ENCODE measurements at places on chromosomes 5 and 9.

- DNase-seq, result no peak
Observed at GRCh38 chr9:138011951-138012500, 134.4 kb downstream of the CACNA1B start.

GRCh38 chr9:33354651-33355211, 47.6 kb downstream of the AQP7 start:
- no peak for DNase-seq

DNA sequence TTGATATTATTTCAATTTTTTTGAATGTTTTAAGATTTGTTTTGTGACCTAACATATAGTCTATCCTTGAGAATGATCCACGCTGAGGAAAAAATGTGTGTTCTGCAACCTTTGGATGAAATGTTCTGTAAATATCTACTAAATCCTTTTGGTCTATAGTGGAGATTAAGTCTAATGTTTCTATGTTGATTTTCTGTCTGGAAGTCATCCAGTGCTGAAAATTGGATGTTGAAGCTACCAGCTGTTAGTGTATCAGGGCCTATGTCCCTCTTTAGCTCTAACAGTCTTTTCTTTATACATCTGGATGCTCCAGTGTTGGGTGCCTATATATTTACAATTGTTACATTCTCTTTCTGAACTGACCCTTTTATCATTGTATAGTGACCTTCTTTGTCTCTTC, 422.3 kb downstream of the TMEM232 start:
- DNase-seq, result no peak

DNA sequence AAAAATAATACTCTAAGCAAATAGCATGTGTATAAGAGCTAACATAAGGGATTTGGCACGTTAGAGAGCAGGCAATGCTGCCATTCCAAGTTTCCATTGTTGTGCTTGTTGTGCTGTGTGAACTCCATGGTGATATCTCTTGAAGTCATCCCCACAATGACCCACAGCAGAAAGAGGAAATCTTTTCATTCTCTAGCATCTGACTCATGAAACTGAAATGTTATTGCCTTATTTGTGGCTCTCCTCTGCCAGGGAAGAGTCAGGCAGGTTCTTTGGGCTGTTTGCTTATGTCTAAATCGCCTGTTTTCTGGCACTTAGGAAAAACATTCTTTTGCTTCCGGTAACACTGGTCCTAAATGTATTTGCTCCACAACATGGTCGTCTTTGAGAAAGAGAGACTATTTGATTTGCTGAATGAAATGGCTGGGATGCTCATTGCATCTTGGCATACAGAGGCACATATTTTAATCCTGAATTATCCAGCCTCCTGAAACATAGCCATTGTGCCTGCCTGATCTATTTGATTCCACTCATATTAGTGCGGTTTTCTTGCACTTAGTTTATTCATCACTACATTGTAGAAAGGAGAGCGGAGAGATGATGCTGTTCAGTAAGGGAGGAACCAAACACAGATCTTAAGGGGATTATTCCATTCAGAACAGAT, 188.8 kb downstream of the CSNK1G3 start:
- DNase-seq, result no peak

DNA sequence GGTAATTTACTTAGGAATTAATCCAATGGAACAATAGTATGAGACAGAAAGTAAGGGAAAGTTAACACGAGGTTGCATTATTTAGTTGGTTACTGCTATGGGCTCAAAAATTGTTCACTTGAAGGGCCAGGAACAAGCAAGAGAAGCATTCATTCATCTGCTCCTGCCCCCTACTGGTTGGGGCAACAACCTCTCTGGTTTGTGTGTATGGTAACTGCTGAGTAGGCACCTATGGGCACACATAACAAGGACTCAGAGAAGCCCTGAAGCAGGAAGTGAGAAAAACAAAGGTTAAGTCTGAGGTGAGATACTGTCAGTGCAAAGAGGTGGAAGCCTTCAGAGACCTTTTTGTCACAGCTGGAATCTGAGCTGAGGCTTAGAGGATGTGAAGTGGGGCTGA, 34.4 kb upstream of the RANBP6 start:
- DNase-seq, result no peak

DNA sequence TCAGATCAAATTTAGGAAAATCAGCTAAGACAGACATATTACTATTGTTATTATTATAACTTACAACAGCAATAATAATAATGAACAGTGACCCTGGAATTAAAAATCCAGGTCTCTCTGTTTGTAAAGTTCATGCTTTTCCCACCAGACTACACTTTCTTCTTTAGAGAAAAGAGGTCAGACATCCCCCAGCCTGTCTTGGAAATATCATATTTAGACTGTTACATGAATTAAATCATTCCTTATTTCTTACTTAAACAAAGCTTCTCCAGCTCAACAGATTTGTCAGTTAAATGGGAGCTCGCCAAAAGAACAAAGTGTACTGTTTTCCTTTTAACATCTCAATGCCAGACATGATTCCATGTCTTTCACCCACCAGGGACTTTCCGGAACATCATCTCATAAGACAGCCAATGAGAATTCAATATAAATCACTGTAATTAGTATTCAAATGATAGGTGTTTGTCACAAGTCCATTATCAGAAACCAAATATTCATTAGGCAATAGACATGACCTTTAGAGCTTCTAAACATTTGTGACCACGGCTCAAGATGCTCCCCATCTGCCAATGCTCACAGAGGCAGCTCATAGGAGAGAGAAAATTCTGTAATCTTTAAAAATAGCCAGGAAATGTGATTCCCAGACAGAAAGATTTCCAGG, 351.9 kb downstream of the ENC1 start:
- no peak for DNase-seq

GRCh38 chr9:3475300-3476020, 50.3 kb downstream of the RFX3 start:
- DNase-seq, result no peak

- no peak for DNase-seq
Observed at GRCh38 chr5:132274050-132274792, 16.7 kb downstream of the PDLIM4 start.

- peak; percentile 35 for DNase-seq
Observed at GRCh38 chr5:149271716-149272563, at the start of gene AFAP1L1. AFAP1L1 (plus strand) TSS chr5:149271859; CDS start chr5:149271969, 110 bp downstream.

GRCh38 chr5:128328007-128328406, 210.0 kb downstream of the FBN2 start:
- no peak for DNase-seq

- no peak for DNase-seq
Observed at GRCh38 chr9:89382026-89382986, 64.0 kb downstream of the SECISBP2 start.

Data from NCI-H748 treated with DMSO at 0.1 percent for 48 hours (cell line).